ENCODE measurements at places on chromosomes 11 and 22.

GRCh38 chr22:30301995-30302809 lies 12.9 kb upstream of the CASTOR1 start:
- H3K4me3 ChIP-seq = peak overlapping the region; percentile 14
- no peaks in the 10 kb centered on the region for H3K27me3 ChIP-seq
- H3K4me1 ChIP-seq = peaks cover 97% of the 10 kb centered on the region
- peak; percentile 79 for DNase-seq
- H3K27ac ChIP-seq = peak overlapping the region; percentile 91
- peaks cover 59% of the 10 kb centered on the region for H3K36me3 ChIP-seq

GRCh38 chr11:396948-397548 lies 3.0 kb downstream of the PKP3 start:
- H3K27me3 ChIP-seq = no peaks in the 10 kb centered on the region
- DNase-seq = peak; percentile 58
- H3K27ac ChIP-seq = no peak overlapping the region
- no peaks in the 10 kb centered on the region for H3K36me3 ChIP-seq
- H3K4me3 ChIP-seq = peak overlapping the region; percentile 44

- H3K27ac ChIP-seq = no peak overlapping the region
- peaks cover 13% of the 10 kb centered on the region for H3K4me1 ChIP-seq
- no peaks in the 10 kb centered on the region for H3K27me3 ChIP-seq
- no peak for DNase-seq
These were observed 2.5 kb upstream of the DENND5A start for GRCh38 chr11:9267680-9268079.

- no peak overlapping the region for H3K27ac ChIP-seq
- no peak for DNase-seq
- H3K4me1 ChIP-seq = no peaks in the 10 kb centered on the region
- no peaks in the 10 kb centered on the region for H3K36me3 ChIP-seq
These were observed 6.3 kb upstream of the NDUFV1 start for GRCh38 chr11:67600324-67601029.

GRCh38 chr11:79896258-79896657 lies 455.4 kb upstream of the TENM4 start:
- no peak for DNase-seq
- no peaks in the 10 kb centered on the region for H3K4me1 ChIP-seq
- no peaks in the 10 kb centered on the region for H3K36me3 ChIP-seq

DNA sequence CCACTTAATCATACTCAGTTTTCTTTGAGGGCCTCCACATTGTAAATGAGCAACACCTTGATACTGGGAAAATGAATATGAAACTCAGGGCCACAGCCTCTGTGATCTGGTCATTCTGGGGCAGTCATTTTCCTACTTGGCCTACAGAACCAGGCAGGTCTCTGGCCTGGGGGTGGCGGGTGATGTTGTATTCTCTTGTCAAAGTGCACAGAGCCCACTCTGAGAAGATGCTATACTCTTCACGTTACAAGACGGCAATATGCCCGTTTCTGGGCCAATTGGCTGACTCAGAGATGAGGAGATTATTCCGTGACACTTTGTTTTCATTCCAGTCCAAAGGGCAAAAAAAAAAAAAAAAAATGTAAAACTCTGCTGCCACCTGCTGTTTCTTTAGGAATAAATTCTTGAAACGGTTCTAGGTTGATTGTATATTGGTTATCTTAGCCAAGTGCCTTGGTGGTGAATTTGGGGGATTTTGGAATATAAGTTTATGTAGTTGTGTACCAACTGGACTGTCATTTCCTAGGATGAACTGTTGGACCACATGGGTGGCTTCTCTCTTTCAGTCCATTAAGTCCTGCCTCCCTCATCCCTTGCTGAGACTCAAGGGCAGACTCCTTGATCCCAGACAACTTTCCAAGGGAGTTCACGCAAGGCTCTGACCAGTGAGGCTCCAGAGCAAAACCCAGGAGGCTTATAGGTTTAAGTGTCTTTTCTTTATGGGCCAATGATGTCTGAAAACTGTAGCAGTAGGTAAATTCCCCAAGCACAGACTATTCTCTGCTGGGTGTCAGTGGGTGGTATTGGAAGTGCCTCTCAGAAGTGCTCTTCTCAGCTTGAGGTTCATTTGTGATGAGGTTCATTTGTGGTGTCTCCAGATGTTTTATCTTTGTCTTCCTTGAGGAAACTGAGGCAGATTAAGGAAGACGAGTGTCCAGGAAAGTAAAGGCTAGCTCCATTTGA lies 18.2 kb downstream of the ADM start:
- H3K27ac ChIP-seq = peak overlapping the region; percentile 18
- H3K4me3 ChIP-seq = no peak overlapping the region
- H3K27me3 ChIP-seq = no peaks in the 10 kb centered on the region
- H3K4me1 ChIP-seq = peaks cover 51% of the 10 kb centered on the region

GRCh38 chr11:48172818-48173609 lies 43.6 kb upstream of the OR4B1 start:
- peaks cover 26% of the 10 kb centered on the region for H3K4me1 ChIP-seq
- no peak overlapping the region for H3K27ac ChIP-seq
- no peaks in the 10 kb centered on the region for H3K27me3 ChIP-seq
- H3K36me3 ChIP-seq = no peaks in the 10 kb centered on the region
- DNase-seq = peak; percentile 57
- no peak overlapping the region for H3K4me3 ChIP-seq

- no peak overlapping the region for H3K4me3 ChIP-seq
- no peak for DNase-seq
- no peaks in the 10 kb centered on the region for H3K4me1 ChIP-seq
- no peak overlapping the region for H3K27ac ChIP-seq
- H3K36me3 ChIP-seq = no peaks in the 10 kb centered on the region
- H3K27me3 ChIP-seq = peaks cover 6% of the 10 kb centered on the region
These were observed 1110.5 kb downstream of the TBC1D22A start for GRCh38 chr22:47872761-47873535.

DNA sequence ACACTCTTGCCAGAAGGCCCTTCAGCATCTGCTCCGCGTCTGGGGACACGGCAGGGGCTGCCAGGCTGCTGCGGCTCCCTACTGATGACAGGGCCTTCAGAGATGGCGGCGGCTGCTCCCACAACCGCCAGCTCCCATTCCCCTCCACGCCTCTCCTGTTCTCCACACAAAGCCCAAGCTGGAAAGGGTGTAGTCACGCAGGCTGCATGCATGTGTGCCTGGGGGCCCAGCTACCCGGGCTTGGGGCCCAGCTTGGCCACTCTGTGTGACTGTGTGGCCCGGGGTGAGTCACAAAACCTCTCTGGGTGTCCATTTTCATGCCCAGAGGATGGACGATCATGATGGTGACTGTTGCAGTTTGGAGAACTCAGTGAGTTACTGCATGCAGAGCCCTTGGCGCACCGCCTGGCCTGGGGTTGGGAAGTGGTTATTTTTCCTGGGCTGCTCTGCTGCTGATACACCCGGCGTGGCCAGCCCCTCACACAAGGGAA lies 31.7 kb upstream of the PARVB start:
- peak; percentile 45 for DNase-seq
- H3K27me3 ChIP-seq = no peaks in the 10 kb centered on the region
- peaks cover 19% of the 10 kb centered on the region for H3K4me1 ChIP-seq

DNA sequence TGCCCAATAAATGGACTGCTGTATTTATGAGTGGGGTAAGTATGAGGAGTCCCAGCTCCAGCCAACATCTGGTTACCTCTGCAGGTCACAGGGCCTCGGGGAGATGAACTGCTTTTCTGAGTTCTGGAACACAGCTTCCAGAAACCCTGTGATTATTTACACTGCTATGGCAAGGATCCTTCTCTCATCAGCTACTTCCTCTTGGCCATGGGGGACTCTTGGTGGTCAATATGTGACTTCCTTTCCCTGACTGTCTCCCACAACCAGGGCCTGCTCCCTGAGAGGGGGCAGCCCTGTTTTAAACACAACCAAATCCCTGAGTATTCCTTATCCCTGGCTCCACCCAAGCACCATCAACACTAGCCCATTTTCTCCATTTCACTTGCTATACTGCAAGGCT lies 10.0 kb downstream of the RHOG start:
- no peak for DNase-seq
- no peaks in the 10 kb centered on the region for H3K27me3 ChIP-seq
- H3K4me1 ChIP-seq = peaks cover 59% of the 10 kb centered on the region
- peaks cover 44% of the 10 kb centered on the region for H3K36me3 ChIP-seq

DNA sequence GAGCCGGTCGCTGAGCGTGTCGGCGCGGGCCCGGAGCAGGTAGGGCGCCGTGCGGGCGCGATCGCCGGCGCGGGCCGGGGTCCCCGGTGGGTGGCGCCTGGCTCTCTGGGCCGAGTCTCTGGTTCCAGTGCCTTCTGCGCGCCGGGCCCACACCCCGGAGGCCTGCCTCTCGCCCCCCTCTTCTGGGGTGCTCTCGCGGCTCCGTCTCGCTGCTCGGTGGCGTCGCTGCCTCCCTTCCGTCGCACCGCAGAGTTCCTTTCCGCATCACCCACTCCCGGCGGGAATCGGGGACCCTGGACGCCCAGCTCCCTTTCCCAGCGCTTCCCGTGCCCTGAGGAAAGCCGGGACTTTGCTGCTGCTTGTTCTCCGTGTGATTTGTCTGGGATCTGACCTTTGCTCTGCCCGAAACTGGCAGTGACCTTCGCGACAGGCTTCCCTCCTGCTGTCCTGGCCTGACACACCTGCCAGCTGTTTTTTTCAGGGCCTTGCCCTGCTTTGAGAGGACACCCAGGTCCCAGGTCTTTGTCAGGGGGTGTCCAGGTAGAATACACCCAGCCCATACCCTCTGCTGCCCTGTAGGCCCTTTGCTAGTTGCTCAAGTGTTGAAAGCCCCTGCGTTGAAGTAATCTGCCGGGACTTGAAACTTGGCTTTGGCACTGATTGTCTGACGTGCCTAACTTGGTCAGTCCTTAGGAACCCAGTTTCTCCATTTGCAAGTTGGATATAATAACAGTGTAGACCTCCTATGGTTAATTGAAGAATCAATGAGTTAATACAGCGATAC lies 711 bp downstream of the FDX1 start:
- no peak for DNase-seq
- H3K4me3 ChIP-seq = peak overlapping the region; percentile 85
- peak overlapping the region; percentile 92 for H3K27ac ChIP-seq
- H3K27me3 ChIP-seq = no peaks in the 10 kb centered on the region

DNA sequence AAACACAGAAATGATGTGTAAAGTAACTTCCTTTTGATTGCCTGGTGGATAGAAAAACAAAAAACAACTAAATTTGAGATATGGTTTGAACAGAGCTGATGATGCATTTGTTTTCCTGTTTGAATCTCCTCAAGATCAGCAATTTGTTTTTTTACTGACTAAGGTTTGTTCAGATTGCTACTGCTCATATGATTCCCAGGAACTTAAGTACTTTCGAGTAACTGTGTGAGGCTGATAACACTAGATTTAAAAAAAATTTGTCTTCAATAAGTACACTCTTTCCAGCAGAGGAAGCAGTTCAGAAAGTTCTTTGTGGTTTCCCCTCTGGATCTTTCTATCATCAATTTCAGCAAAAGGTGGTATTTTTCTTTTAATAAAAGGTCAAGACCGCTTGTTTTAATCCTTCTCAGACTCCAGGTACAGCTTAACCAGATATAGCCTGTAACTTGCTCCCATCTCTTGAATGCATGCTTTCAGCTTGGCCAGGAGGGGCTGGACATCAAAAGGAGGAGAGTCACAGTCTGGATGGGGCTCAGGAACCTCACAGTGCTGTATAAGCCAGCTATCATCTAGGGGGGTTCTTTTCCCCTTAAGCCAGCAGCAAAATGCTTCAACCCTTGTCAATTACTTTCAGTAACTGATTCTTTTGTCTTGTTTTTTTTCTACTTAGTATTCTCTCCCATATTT lies 12.3 kb upstream of the MS4A6E start:
- DNase-seq = no peak
- no peak overlapping the region for H3K4me3 ChIP-seq
- no peak overlapping the region for H3K27ac ChIP-seq
- H3K4me1 ChIP-seq = no peaks in the 10 kb centered on the region

DNA sequence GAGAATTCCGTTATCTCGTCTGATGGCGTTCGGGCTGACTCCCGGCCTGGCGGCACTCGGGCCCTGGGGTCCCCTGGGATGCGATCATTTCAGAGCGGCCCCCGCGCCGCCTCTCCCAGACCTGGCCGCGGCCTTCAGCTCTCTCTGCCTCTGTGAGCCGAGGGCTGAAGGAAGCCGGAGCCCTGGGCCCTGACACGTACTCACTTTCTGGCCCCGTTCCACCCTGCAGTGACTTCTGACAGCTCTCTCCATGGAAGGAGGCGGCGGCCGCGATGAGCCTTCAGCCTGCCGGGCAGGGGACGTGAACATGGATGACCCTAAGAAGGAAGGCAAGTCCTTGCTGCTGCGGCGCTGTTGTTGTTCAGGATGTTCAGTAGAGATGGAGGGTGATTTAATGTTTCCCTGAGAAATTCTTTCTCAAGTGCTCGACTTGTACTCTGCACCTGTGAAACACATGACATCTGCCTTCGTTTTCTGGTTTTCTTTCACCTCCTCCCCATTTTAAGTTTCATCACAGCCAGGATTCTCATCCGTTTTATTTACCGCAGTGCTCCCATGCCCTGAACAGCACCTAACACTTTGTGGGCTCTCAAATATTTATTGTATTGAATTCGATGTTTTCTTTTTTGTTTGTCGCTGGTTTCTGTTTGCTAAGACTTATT lies 612 bp downstream of the GTSE1 start:
- peak overlapping the region; percentile 83 for H3K4me3 ChIP-seq
- H3K4me1 ChIP-seq = peaks cover 16% of the 10 kb centered on the region
- peak; percentile 52 for DNase-seq
- H3K27me3 ChIP-seq = no peaks in the 10 kb centered on the region
- peaks cover 14% of the 10 kb centered on the region for H3K36me3 ChIP-seq

DNA sequence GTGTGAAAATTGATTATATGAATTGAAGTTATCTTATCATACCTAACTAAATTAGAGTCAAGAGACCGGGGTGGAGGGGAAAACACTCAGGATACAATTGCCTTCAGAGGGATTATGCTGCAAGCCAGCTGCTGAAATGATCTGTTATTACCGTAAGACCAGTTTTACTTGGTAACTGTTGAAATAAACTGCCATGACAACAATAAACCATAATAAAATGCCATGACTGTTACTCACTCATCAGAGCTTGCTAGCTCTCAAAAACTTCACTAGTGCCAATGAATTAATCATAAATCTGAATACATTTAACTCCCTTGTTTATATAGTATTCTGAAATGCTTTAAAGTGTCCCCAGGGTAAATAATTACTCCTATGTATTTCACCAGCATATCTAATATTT lies 68.2 kb downstream of the CASP12 start:
- H3K4me1 ChIP-seq = no peaks in the 10 kb centered on the region
- H3K27ac ChIP-seq = no peak overlapping the region
- H3K36me3 ChIP-seq = no peaks in the 10 kb centered on the region
- DNase-seq = no peak
- H3K27me3 ChIP-seq = no peaks in the 10 kb centered on the region

- DNase-seq = no peak
- no peak overlapping the region for H3K27ac ChIP-seq
- H3K4me3 ChIP-seq = no peak overlapping the region
- H3K36me3 ChIP-seq = peaks cover 8% of the 10 kb centered on the region
These were observed 19.8 kb downstream of the NEFH start for GRCh38 chr22:29499852-29500251.

All from lower lobe of right lung (tissue), 2 donors.